ENCODE measurements at places on chromosomes 2 and 18. TPM values are rescaled to one million over a fixed set of nuclear protein-coding genes. Genes with fewer than 3 reads are reported as not detected.

FSIP2 gene
- 0.82 TPM for total RNA-seq

RBKS gene
- 1.6 TPM for total RNA-seq

G6PC2 gene
- not detected for total RNA-seq

TGFA gene
- total RNA-seq: 0.93 TPM

DYSF gene
- total RNA-seq: 300 TPM

GPR45 gene
- not detected for total RNA-seq

MARCO gene
- not detected for total RNA-seq

DNA sequence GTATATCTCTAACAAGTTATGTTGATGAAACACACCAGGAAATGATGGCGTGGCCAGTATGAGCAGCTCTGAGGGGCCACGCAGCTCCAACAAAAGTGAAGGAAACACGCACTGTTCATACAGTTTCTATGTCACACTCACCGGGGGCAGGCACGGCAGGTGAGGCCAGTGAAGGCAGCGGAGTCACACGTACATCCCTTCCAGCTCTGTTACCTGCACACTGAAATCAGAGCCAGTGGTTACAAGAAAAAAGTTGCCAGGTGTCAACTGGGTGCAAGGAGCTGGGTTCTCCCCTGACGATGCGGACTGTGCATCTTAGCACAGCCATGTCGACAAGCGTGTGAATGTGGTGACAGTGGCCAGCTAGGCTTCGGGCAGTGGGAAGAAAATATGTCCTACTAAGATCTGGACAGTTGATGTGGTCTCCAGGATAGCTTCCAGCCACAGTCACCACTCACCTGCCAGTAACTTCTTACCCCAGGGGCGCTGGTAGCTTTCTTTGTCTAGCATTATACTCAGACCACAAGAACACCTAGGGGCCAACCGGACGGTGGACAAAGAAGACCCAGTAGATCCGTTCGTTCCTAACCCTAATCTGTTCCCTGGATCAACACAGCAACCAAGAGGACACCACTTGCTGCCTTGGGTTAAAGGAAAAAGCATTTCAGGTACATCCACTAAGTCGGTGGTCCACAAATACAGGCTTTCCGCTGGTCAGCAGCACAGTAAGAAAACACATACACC lies 10.1 kb downstream of the HJURP start:
- no peak for DNase-seq

- DNase-seq: peak; percentile 81
These were observed 53.0 kb downstream of the EPAS1 start for GRCh38 chr2:46350029-46350689.

DNA sequence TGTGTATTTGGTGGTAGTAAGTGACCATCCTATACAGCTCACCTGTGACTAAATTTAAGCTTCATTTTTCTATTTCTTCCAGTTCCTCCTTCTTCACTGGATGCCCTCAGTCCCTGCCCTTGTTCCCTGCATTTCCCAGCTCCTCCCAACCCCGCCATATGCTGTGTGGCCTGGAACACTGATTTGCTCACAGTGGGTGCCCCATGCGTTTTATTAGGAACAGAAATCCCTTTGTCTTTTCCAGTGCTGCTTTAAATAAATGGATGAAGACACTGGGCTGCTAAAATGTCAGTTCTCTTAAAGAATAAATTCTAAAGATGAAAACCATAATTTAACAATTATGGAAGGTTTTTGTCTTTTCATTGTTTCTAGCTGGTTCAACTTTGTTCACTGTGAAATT lies 477.3 kb downstream of the DCDC2C start:
- DNase-seq: no peak

DNA sequence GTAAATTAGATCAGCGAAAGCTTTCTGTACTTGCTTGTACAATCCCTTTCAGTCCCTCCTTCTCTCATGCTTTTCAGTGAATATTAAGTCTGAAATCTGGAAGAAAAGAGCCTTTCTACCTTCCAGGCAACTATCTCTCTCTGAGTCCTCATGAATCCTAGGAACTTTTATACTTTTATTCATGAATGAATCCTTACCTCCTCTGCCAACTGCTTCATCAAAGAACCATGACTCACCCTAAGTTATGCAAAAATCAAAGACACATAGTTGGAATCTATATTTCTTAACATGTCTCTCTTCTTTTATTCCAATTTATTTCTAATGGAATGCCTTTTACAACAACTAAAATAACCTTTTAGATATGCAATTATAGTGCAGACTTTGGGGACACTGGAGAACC lies 394.2 kb downstream of the CLIP4 start:
- no peak for DNase-seq

DNA sequence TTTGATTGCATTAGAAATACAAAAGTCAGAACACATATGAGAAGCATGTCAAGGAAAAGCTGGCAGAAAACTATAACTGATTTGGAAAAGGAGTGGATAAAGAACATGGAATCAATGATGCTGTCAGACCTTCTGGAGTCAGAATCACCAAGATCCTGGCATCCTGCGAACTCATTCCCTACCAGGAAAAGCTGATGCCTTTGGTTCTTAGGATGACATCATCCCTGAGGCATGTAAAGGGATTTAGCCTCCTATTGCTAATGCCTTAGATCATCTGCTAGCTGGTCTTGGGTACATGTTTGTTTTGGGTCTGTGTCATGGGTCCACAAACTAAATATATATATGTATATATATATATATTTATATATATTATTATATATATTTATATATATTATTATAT lies 680.7 kb downstream of the EPHA4 start:
- DNase-seq: no peak

DNA sequence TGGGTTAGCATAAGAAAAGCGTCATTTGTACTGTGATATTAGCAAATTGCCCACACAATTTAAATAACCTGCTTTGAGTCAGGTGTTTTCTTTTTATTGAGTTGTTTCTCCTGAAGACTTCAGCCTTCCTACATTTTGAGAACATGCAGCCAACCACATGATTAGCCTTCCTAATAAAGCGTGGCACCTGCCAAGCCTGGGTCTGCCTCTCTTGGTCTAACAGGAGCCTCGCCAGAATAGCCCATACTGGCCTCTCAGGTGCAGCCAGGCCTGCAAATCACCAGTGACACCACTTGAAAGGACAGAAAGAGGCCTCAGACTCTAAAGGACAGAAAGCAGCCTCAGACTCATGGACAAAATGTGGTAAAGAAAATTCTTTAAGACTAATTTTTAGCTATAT lies 653.8 kb downstream of the BCL11A start:
- no peak for DNase-seq

DNA sequence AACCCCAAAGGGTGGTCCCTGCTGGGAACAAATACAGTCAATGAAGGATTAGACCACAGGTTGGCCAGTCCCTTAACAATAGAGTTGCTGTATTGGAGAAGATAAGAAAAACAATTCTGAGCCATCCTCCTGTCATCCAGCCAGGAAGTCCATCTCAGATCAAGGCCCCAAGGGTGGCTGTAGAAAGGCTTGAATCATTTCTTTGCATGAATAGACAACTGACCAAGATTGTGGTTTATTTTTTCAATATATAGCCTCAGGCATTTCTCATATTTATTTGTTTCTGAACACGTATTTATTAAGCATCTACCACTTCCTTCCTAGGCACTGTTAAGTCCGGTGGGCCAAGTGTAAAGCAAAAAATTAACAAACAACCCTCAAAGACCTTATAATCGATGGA lies 274.4 kb upstream of the SLC14A2 start:
- DNase-seq: no peak

DNA sequence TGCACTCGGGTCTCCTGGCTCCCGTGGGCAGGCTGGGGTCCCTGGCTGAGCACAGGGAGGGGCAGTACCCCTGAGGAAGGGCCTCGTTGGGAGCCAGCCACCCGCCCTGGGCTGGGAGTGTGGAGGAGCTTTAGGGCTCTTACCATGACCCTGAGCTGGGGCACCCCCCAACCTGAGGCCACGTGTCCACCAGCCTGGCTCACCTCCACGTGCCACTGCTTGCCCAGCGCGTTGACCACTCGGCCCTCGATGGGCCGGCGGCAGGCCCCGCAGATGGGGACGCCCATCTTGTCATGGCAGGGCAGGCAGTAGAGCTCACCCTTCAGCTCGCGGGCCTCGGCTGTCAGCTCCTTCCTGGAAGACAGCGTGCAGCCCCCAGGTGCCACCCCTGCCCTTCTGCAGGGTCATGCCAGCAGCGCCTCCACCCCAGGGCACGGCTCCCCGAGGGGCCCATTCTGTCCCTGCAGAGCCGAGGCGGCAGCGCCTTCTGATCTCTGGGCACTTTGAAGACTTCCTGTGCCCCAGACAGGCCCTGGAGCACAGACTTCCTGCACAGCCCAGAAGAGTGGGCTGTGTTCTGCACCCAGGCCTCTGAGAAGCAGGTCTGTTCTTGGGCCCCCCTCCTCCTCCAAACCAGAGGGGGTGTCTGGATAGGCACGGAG lies 4.0 kb upstream of the GPR17 start:
- DNase-seq: no peak

GRCh38 chr2:172623249-172623965 lies 67.5 kb downstream of the PDK1 start:
- DNase-seq: no peak

DNA sequence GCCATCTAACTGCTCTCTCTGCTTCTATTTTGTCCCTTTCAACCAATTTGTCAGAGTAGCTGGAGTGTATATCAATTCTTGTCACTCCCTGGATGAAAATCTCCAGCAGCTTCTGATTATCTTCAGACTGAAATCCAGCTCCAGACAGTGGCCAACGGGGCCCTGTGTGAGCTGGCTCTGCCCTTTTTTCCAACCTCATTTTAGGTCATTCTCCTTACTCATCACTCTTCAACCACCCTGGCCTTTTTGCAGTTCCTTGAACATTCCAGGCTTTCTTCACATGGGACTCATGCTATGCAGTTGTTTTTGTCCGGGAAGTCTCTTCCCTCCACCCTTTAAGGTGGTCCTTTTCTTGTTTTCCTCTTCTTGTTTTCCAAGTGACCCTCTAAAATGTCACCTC lies 15.4 kb upstream of the FAP start:
- no peak for DNase-seq

- no peak for DNase-seq
These were observed 85.2 kb upstream of the RTN4 start for GRCh38 chr2:55135491-55135890.

DNA sequence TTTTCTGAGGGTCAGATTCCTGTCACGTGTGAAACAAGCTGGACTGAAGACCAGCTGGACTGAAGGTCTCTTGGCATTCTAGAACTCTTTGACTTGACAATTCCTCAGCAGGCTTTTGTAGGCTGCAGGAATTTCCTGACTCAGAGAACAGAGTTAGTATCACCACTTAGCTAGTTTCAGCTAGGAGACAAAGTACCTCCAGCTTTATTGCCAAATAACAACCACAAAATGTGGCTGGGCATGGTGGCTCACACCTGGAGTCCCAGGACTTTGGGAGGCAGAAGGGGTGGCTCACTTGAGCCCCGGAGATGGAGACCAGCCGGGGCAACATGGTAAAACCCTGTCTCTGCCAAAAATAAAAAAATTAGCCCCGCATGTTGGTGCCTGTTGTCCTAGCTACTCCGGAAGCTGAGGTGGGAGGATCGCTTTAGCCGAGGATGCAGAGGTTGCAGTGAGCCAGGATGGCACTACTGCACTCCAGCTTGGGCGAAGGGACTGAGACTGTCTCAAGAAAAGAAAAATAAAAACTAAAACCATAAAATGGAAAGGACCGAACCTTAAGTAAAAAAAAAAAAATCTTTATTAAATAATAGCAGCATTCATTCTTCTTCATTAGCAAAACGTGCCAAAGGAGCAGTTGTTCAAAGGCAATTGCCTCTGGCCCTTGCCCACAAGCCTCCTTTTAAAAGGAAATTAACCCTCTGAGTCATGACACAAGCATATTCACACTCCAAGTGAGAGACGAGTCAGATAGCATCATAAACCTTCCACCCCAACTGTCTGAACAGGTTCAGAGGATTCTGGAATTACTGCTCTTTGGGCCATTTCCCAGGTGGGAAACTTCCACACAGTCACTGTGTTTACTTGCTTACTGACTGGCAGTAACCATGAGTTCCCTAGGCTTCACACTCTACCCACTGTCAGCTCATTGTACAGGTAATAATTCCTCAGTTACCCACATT lies 88.9 kb downstream of the MYL12B start:
- DNase-seq: no peak

DNA sequence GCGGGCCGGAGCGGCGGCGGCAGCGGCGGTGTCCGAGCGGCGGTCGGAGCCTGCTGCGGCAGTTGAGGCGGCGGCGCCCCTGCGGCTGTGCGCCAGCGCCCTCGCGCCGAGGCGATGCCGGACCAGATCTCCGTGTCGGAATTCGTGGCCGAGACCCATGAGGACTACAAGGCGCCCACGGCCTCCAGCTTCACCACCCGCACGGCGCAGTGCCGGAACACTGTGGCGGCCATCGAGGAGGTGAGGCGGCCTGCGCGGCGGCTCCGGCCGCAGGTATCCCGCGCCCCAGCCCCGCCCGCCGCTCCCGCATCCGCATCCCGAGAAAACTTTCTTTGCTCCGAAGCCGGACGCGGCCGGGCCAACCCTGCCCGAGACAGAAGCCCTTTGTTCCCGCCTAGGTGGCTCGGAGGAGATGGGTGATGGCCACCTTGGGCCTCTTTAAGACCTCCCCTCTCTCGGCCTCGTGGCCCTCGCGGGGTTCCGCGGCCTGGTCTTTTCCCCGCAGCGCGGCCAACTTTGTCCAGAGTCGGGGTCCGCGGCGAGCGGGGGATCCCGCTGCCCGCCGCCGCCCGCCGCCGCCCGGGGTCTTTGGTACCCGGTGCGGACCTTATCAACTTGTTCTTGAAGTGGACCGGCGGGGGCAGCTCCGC lies 504 bp downstream of the ASAP2 start:
- no peak for DNase-seq

DNA sequence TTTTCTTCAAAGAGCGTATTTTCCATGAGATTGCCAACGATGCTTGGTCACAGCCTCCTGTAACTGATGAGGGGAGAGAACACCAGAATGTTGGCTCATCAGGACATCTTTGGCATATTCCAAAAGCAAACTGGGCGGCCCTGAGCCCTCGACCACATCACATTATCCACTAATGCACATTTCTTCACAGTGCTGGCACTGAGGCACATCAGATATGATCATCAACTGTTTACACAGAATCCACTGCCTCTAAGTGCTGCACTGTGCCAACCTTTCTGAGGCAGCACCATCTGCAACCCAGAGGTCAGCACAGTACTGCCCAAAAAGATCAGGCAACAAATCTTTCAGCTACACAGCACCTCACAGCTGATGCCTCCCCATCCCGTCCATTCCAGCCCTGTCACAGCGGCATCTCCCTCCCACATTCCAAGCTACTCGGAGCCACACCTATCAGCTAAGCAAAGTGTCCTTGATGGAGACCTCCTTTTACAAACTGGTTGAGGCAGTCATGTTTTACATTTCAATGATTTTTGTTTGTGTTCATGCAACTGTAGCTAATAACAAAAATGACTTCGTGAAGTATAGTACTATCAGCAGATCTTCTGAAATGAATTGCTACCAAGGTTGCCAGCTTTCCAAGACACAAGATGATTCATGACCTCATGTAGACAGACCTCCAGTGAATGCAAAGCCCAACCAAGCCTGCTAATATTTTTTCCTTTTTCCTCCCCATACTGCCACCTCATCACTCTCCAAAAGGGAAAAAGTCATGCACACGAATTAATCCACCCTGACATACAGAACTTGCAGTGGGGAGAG lies 32.3 kb downstream of the MYO5B start:
- no peak for DNase-seq

- no peak for DNase-seq
These were observed 253.5 kb upstream of the ATP5MC3 start for GRCh38 chr2:175435012-175435411.

Measured in glomerular endothelial cell (primary cell).